ENCODE measurements at places on chromosomes 6 and 20.

DNA sequence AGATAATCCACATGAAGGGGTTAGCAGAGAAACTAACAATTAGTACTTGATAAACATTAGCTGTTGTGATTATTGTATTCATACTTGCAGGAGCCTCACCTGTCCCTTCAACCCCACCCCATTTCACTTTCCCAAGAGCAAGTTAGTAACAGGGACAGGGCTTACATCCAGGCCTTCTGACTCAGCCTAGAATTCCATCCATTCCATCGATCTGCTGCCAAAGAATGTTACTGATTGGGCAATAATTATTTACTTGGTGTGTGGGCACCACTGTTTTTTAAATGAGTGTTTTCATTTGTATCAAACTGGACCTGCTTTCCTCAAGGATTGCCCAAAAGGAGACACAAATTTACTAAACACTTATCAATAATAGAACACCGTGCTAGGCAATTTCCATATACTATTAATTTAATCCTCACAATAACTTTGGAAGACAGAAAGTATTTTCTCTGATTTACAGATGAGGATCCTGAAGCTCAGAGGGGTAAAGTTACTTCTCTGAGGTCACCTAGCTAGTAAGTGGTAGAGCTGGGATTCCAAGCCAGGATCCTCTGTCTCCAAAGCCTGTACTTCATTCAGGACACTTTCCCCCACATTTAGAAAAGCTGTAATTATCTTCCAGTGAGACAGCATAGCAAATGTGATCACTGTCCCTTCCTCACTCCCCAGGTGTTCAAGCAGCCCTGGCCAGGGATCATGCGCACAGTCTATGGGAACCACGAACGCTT is 32.8 kb downstream of the GSS start:
- DNase-seq = no peak

- no peak for DNase-seq
These were observed 141.0 kb upstream of the MLN start for GRCh38 chr6:33944686-33945411.

DNA sequence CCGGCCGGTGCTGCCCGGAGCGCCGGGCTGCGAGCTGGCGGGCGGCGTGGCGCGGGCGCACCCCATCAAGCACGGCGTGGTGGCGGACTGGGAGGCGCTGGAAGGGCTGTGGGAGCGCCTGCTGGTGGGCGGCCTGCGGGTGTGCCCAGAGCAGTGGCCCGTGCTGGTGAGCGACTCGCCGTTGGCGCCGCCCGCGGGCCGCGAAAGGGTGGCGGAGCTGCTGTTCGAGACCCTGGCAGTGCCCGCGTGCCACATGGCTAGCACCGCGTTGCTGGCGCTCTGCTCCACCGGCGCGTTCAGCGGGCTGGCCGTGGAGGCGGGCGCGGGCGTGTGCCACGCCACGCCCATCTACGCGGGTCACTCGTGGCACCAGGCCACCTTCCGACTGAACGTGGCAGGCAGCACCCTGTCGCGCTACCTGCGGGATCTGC is 517 bp downstream of the ACTL10 start:
- DNase-seq = peak; percentile 70

DNA sequence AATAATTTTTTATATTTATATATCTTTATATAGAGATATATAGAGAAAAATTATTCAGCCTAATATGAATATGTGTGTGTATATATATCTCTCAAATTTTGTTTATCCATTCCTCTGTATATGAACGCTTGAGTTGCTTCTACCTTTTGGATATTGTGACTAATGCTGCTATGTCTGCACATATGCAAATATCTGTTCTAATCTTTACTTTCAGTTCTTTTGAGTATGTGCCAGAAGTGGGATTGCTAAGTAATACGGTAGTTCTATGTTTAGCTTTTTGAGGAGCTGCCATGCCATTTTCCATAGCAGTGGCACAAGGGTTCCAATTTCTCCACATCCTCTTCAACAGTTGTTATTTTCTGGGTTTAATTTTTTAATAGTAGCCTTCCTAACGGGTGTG is 72.8 kb upstream of the CEP85L start:
- DNase-seq = no peak

DNA sequence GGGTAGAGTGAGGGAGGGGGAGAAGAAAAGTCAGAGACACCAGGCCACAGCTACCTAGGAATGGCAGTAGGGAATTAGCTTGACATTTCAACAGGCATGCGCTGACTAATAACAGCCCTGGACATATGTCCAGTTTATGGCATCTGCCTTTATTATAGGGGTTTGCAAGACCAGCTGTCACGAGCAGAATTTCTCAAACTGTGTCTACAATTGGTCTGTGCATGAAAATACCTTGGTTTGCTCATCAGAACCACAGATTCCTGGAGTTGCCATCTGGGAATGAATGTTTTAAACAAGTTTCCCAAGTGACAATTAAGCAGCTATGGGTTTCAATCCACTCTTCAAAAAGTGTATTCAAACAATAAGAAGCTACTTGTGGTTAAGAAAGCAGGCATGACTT is 110.3 kb upstream of the ENPP5 start:
- no peak for DNase-seq

DNA sequence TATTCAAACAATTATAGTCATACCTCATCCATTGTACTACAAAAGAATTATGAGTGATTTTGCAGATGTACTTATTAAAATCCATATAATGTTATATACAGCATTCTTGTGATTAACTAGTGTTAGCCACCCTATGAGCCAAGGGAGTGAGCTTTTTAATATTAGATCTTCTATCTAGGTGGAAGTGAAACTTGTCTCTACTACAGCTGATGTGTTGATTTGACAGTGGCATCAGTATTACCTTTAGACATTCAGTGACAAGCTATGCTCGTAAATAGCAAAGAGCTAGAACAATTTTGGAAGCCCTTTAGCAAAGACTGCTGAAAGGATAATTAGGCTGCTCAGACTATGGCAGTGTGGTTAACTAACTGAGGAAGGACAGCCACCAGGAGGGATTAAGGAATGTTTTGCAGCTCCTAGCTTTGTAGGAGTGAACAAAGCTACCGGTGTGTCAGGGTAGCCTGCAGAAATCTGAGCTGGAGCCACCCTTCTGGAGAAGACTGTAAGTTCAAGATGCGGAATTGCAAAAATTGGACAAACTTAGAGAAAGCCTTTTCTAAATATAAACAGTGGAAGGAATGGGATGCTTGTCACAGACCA is 73.7 kb downstream of the AFG1L start:
- DNase-seq = no peak

DNA sequence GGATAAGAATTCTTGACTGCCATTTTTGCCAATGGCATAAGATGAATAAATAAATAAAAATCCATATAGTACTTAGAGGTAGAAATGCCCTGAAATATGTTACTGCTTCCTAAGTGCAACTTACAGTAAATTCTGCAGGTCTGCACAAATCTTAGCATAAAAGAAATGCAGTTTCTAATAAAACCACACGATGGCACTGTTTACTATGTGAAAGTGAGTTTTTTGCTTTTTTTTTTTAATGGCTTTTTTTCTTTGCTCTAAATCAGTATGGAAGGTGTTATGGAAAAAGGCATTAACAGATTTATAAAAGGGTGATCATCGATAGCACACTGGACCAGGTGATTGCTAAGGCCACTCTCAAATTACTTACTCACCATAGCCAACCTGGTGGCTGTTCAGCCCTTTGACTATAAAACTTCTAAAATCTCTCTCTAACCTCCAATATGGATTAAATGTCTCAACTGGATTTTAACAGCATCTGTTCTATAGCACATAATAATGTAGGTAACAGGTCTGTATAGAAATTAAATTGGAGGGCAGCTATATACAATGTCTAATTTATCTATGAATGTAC is 45.8 kb downstream of the AHI1 start:
- DNase-seq = peak; percentile 10

- no peak for DNase-seq
These were observed 55.1 kb downstream of the GCNT2 start for GRCh38 chr6:10576226-10576625.

DNA sequence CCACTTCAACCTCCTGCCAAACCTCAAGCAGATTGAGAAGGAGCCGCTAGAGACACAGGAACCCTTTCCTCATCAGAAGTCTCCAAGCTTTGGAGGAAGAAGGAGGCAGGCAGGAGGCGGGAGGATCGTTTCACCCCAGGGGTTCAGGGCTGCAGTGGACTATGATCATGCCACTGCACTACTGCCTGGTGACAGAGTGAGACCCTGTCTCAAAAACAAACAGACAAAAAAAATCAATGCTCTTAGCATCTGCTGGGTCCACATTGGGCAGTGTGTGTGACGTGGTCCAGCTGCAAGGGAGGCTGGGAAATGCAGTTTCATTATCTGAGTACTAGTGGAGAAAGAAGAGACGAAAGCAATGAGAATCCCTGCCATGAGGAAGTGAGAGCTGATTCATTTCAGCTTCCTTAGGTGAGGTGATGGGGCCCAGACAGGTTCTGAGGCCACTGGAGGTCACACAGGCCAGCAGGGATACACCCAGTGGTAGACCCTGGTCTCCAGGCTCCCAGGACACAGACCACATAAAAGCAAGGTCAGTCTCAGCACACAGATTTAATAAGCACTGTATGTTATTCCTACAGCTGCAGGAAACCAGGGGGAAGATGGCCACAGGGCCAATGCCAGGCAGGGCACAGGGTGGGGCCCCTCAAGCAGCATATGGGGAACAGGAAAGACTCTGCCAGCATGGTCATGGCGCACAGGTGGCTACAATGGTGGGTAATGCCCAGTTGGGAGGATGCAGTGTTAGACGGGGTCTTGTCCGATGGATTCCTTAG is 4.3 kb downstream of the GFRA4 start:
- DNase-seq = no peak

DNA sequence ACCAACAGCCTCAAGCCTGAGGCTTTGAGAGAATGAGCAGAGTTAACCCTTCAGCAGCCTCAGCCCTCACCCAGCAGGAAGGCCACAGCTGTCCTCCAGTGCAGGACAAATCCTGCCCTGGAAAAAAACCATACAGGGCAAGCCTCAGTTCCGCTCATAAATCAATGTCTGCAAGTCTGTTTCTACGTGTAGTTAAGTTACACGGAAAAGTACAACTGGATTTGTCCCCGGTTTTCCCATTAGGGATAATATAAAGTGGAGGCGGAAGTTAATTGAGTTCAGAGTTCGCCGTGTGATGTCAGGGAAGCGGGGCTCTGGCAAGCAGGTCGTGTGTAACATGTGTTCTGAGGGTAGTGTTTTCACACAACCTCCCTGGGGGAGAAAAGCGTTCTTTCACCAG is 44.2 kb upstream of the EYA2 start:
- DNase-seq = no peak

DNA sequence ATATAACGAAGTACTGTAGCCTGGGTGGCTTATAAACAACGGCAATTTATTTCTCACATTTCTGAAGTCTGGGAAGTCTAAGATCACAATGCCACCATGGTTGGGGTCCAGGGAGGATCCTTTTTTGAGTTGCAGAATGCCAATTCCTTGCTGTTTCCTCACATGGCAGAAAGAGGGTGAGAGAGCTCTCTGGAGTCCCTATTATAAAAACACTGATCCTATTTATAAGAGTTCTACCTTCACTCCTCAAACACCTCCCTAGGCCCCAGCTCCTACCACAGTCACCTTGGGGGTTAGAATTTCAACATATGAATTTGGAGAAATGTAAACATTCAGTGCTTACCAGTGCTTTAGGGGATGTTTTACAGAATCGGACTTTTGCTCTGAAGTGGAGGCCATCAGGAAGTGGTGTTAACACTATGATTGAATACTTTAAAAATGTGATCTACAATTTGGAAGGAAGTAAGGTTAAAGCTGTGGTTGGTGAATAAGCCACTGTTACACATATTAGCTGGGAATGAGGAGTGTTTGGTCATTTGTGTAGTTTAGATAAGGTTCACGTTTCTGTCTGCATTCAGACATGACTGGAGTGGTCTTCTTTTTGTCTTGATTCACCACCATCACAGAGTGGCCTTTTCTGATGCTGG is 79.9 kb upstream of the SPTLC3 start:
- no peak for DNase-seq

GRCh38 chr6:157459327-157459726 is 78.3 kb downstream of the ZDHHC14 start:
- no peak for DNase-seq

DNA sequence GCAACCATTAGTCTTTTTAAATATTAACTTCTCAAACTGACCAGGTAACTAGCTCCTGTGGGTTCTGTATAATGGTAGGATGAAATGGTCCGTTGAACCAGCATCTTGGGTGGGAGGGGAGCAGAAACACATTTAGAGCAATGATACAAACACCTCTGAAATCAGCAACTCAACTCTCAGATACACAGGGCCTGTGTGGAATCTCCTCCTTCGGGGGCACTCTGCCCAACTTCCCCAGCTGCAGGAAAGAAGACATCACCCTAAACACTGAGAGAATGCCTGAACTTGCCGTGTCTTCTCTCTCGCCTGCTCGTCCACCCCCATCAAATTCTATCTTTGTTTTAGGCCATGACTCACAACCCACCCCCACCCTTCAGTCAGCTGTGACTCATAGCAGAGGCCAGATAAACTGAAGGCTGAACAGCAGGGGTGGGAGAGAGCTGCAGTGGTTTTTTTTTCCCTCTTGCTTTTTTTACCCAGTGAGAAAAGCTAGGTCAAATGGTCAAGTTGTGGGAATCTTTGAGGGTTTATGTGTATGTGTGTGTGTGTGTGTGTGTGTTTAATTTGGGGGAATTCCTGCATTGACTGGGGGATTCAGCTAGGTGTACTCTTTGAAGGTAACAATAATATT is 593.4 kb upstream of the JAG1 start:
- peak; percentile 33 for DNase-seq

DNA sequence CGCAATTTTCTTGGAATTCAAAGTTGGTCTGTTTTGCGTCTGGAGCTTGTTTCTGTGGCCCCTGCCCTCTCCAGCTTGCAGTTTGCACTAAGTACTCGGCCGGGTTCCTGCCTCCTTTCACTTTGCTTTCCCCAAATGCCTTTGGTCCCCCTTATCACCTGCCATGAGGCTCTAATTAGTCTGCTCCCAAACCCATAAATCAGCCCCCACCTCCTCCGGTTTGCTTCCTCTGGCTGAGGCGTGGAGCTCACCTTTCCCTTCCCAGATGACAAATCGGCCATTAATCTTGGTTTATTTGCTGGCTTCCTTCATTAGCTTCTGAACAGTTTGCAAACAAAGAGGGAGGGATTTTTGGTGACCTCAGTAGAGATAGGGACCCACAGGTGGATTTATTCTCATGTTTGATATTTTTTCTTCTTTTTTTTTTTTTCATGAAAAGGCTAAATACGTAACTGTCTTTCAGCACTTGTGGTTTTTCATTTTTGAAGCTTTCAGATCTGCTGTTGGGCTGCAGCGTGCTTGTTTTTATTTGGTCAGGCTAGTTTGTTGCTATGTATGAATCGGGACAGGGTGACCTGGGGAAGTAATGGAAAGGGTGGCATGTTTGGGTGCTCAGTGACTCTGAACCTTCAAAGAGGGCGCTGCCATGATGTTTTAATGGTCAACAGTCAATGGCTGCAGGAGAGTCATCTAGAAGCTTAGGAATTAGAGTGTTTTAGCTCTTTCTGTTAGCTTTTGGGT is 121.7 kb upstream of the JAG1 start:
- no peak for DNase-seq
